ENCODE measurements at places on chromosomes 5 and 9. TPM values are rescaled to one million over a fixed set of nuclear protein-coding genes. Genes with fewer than 3 reads are reported as not detected.

Gene ADAMTS6
- 0.25 TPM for polyA plus RNA-seq

Gene SPINK4
- polyA plus RNA-seq, result not detected

Gene MARVELD2
- polyA plus RNA-seq, result 4.7 TPM

Gene PSMD5
- 12.1 TPM for polyA plus RNA-seq

Gene PAM
- 30.9 TPM for polyA plus RNA-seq

Gene MSX2
- polyA plus RNA-seq, result 0.55 TPM

Gene LAMC3
- polyA plus RNA-seq, result 1.2 TPM

Gene TEX48
- not detected for polyA plus RNA-seq

Gene SLC1A1
- 2.4 TPM for polyA plus RNA-seq

Gene F2RL2
- 0.06 TPM for polyA plus RNA-seq

Gene SLC46A2
- polyA plus RNA-seq, result 1.6 TPM

Gene GAS1
- 1.1 TPM for polyA plus RNA-seq

Gene INSL4
- polyA plus RNA-seq, result not detected

Gene TAF11L8
- not detected for polyA plus RNA-seq

Gene PCDHA1
- polyA plus RNA-seq, result 0.02 TPM

Gene PCDHB14
- polyA plus RNA-seq, result 0.88 TPM

Gene CARD9
- 1.8 TPM for polyA plus RNA-seq

Gene CYLC2
- not detected for polyA plus RNA-seq

Gene HTR4
- polyA plus RNA-seq, result 0.20 TPM

Gene FYB1
- 1.4 TPM for polyA plus RNA-seq
